CD4-positive, alpha-beta T cell (primary cell): ENCODE measurements at places on chromosomes 7 and 10.

- no peak overlapping the region for H3K27ac ChIP-seq
- no peaks in the 10 kb centered on the region for H3K27me3 ChIP-seq
- H3K4me1 ChIP-seq = peaks cover 22% of the 10 kb centered on the region
- no peak for DNase-seq
- H3K4me3 ChIP-seq = no peak overlapping the region
Measured at GRCh38 chr7:151446412-151446811, 6.5 kb upstream of the CRYGN start.

- no peak for DNase-seq
- no peaks in the 10 kb centered on the region for H3K36me3 ChIP-seq
- no peak overlapping the region for H3K27ac ChIP-seq
- no peaks in the 10 kb centered on the region for H3K27me3 ChIP-seq
- H3K4me3 ChIP-seq = no peak overlapping the region
- H3K4me1 ChIP-seq = no peaks in the 10 kb centered on the region
Measured at GRCh38 chr7:69735582-69735981, 137.3 kb downstream of the AUTS2 start.

GRCh38 chr10:48364659-48365405 lies 58.4 kb downstream of the MAPK8 start:
- no peak overlapping the region for H3K4me3 ChIP-seq
- no peak overlapping the region for H3K27ac ChIP-seq
- H3K4me1 ChIP-seq = no peaks in the 10 kb centered on the region
- H3K27me3 ChIP-seq = no peaks in the 10 kb centered on the region

- no peaks in the 10 kb centered on the region for H3K4me1 ChIP-seq
- H3K36me3 ChIP-seq = no peaks in the 10 kb centered on the region
- no peak overlapping the region for H3K27ac ChIP-seq
- H3K4me3 ChIP-seq = no peak overlapping the region
- H3K27me3 ChIP-seq = peaks cover 10% of the 10 kb centered on the region
Measured at GRCh38 chr7:26681819-26682418, 182.5 kb downstream of the SKAP2 start.

DNA sequence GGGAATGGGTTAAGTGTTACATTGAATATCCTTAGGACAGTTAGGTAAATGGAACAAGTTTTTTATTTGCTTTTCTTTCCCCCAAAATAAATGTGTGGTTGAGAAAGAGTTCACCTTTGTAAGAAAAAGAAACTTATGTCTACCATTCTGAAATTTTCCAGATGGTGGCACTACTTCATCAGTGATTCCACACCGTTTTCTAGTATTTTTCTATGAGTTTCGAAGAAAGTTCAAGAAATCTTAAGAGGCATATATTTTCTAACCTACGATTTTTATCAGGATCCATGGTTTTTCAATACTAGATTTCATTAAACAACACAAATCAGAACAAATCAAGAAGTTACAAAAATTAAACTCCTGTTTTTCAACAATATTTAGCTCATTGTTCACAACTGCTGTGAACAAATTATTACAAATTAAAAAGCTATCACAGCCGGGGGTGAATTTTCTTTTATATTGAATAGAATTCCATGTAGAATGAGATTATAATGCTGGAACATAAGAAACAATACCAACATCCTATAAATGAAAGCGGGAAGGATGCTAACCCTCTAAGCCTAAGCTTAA lies 163.1 kb upstream of the NPVF start:
- no peak for DNase-seq
- H3K36me3 ChIP-seq = no peaks in the 10 kb centered on the region
- H3K4me3 ChIP-seq = no peak overlapping the region
- H3K27me3 ChIP-seq = no peaks in the 10 kb centered on the region

DNA sequence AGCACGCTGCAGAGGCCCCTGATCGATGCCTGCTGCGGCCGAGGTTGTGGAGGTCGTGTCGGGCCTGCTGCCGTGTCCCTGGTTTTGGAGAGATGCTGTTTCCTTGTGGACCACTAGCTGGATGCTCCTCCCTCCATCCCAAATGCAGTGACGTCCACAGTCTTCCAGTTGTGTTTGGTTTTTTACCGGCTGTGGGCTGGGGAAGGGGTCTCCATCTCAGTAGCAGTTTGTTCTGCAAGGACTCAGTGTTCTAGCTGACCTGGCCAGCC lies 143.0 kb upstream of the SHH start:
- H3K4me3 ChIP-seq = no peak overlapping the region
- H3K4me1 ChIP-seq = no peaks in the 10 kb centered on the region
- no peak overlapping the region for H3K27ac ChIP-seq
- H3K27me3 ChIP-seq = no peaks in the 10 kb centered on the region
- no peak for DNase-seq

- no peaks in the 10 kb centered on the region for H3K27me3 ChIP-seq
- H3K36me3 ChIP-seq = no peaks in the 10 kb centered on the region
- DNase-seq = no peak
- no peak overlapping the region for H3K4me3 ChIP-seq
Measured at GRCh38 chr10:411603-412002, 276.3 kb downstream of the ZMYND11 start.

DNA sequence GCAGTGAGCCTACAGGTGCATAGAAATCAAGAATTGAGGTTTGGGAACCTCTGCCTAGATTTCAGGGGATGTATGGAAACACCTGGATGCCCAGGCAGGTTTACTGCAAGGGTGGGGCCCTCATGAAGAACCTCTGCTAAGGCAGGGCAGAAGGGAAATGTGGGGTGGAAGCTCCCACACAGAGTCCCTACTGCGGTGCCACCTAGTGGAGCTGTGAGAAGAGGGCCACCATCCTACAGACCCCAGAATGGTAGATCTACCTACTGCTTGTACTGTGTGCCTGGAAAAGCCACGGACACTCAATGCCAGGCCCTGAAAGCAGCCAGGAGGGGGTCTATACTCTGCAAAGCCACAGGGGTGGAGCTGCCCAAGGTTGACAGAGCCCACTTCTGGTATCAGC lies 533.5 kb downstream of the GPAM start:
- no peak overlapping the region for H3K27ac ChIP-seq
- H3K4me3 ChIP-seq = no peak overlapping the region

DNA sequence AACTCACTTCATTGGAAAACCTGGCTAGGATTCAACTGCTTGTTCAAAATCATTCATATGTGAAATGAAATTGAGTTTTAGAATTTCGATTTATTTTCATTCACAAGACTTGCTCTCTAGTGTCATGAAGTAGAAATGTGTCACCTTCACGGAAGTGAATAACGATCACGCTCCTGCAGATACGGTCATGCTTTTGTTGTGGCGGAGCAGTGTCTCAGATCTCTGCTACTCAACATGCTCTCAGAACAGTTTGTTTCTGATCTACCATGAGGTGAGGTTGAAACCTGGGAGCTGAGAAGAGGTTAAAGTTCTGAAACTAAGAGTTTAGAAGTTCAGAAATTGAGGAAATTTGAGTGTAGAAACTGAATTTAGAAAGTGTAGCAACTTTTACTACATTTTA lies 13.8 kb upstream of the PITRM1 start:
- DNase-seq = peak; percentile 65
- H3K27me3 ChIP-seq = peaks cover 4% of the 10 kb centered on the region
- no peak overlapping the region for H3K4me3 ChIP-seq
- no peaks in the 10 kb centered on the region for H3K36me3 ChIP-seq
- H3K4me1 ChIP-seq = peaks cover 5% of the 10 kb centered on the region

GRCh38 chr10:43785252-43785651 lies 136.6 kb upstream of the ZNF32 start:
- H3K4me3 ChIP-seq = no peak overlapping the region
- no peaks in the 10 kb centered on the region for H3K27me3 ChIP-seq
- no peak for DNase-seq
- peaks cover 9% of the 10 kb centered on the region for H3K4me1 ChIP-seq
- H3K27ac ChIP-seq = no peak overlapping the region

DNA sequence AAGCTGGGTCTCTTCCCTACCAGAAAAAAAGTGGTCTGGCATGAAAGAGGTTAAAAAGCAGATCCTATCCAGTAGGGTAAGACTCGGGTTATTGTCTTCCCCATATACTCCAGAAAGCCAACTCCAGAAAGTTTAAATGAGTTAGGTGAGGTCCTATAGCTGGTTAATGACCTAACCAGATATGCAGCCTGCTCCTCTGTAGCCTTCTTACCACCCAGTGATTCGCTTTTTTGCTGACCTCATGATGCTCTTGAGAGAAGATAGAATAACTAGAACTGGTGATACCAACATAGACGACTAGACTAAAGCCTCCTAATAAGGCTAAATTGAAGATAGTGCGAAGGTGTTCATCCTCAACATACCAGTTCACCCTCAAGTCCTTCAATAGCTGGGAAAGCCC lies 675 bp upstream of the GIMAP1 start:
- no peak for DNase-seq
- H3K36me3 ChIP-seq = peaks cover 25% of the 10 kb centered on the region
- H3K27ac ChIP-seq = peak overlapping the region; percentile 81
- no peaks in the 10 kb centered on the region for H3K27me3 ChIP-seq
- peak overlapping the region; percentile 79 for H3K4me3 ChIP-seq

DNA sequence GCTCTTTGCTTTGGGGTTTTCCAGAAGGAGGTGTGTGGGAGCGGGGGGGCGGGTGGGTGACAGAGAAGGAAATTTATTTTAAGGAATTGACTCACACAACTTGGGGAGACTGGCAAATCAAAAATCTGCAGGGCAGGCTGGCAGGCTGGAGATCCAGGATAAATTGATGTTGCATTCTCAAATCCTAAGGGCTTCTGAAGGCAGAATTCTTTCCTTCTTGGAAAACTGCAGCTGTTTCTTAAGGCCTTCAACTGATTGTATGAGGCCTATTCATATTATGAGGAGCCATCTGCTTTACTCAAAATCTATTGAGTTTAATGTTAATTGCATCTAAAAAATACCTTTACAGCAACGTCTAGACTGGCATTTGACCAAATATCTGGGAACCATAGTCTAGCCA lies 1528.8 kb upstream of the LRRTM3 start:
- no peak overlapping the region for H3K27ac ChIP-seq
- H3K27me3 ChIP-seq = no peaks in the 10 kb centered on the region
- DNase-seq = no peak

DNA sequence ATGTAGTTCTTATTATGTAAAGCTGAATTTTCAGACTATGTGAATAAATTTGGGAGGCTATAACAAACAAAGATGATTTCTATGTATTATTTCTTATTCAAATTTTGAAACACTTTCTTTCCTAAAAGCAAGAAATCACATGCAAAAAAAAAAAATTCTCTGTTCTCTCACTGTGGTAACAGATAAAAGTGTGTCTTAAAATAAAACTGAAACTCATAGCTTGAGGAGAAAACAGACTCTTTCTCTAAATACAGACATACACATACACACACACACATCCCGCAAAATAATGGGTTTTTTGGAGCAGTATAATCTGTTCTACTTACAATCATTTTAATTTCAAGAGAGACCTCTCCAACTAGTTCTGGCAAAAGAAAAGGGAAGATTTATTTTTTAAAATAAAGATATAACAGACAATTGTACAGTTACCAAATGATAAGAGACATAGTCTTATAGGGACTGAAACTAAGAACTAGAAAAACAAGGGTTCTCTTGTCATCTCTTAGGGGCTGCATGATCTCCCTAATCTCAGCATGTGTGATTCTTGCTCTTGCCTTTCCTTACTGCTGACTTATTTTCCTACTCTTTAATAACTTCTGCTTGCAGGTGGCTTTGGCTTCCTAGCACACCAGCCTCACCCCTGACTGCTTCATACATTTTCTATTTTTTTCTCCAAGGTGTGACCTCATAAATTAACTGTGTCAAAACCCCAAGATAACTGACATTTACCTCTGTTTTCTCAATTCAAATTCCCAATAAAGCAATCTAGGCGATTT lies 483.5 kb upstream of the POT1 start:
- no peaks in the 10 kb centered on the region for H3K27me3 ChIP-seq
- no peak overlapping the region for H3K27ac ChIP-seq
- no peak overlapping the region for H3K4me3 ChIP-seq
- no peak for DNase-seq
- no peaks in the 10 kb centered on the region for H3K4me1 ChIP-seq
- H3K36me3 ChIP-seq = no peaks in the 10 kb centered on the region

- H3K4me3 ChIP-seq = no peak overlapping the region
- H3K27ac ChIP-seq = no peak overlapping the region
- H3K36me3 ChIP-seq = no peaks in the 10 kb centered on the region
- H3K27me3 ChIP-seq = no peaks in the 10 kb centered on the region
Measured at GRCh38 chr10:44935201-44935965, 24.2 kb upstream of the RASSF4 start.

GRCh38 chr10:86668297-86669165 lies at the start of gene LDB3:
TSS of gene LDB3 (plus strand) at chr10:86668511. CDS start at chr10:86668692, 181 bp downstream.
- no peak for DNase-seq
- H3K4me3 ChIP-seq = no peak within 1 kb of the TSS
- H3K36me3 ChIP-seq = no peaks in the 10 kb centered on the region
- no peaks in the 10 kb centered on the region for H3K4me1 ChIP-seq
- H3K27ac ChIP-seq = no peak within 1 kb of the TSS

DNA sequence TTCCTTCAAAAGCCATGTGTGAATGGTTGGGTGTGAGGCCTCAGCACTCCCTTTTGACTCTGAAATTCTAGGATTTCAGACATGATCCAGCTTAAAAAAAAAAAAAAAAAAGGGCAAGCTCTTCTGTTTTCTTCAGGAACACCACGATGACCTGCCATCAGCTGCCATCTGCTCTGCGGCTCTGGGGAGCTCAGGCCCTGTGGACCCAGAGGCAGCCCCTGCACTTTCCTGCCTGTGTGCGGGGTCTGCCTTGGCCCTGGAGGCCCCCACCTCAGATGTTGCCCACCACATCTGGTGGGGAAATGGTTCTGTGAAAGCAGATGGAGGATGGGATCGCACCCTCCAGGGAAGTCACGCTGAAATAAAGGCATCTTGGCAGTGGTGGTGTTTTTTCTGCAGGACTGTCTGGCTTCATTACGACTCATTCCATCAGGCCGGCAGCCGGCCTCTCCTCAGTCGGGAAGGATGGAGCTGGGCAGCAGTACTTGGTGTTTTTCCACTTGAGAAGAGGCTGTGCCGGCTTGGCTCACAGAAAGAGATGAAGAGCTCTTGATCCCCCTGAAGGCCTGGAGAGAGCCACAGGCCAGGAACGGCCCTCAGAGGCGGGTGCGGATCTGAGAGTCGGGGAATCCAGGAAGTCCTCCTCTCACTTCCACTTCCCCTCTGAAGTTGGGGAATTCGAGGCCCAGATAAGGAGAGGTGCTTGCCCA lies 66.1 kb upstream of the AQP1 start:
- no peak overlapping the region for H3K27ac ChIP-seq
- H3K4me1 ChIP-seq = no peaks in the 10 kb centered on the region
- no peak for DNase-seq
- no peak overlapping the region for H3K4me3 ChIP-seq
- no peaks in the 10 kb centered on the region for H3K27me3 ChIP-seq
- no peaks in the 10 kb centered on the region for H3K36me3 ChIP-seq

GRCh38 chr10:32051926-32052325 lies 4.3 kb downstream of the KIF5B start:
- H3K27ac ChIP-seq = no peak overlapping the region
- no peak for DNase-seq
- peaks cover 24% of the 10 kb centered on the region for H3K36me3 ChIP-seq
- no peaks in the 10 kb centered on the region for H3K27me3 ChIP-seq
- H3K4me3 ChIP-seq = peak overlapping the region; percentile 4

GRCh38 chr7:4345004-4345403 lies 337.1 kb upstream of the FOXK1 start:
- H3K27me3 ChIP-seq = no peaks in the 10 kb centered on the region
- no peaks in the 10 kb centered on the region for H3K4me1 ChIP-seq
- no peak for DNase-seq
- no peaks in the 10 kb centered on the region for H3K36me3 ChIP-seq
- no peak overlapping the region for H3K27ac ChIP-seq
